ENCODE measurements at places on chromosomes 7 and 10. TPM values are rescaled to one million over a fixed set of nuclear protein-coding genes. Genes with fewer than 3 reads are reported as not detected.
A peak's percentile ranks its signal among the peaks of the same experiment; 100 is the strongest.

DNA sequence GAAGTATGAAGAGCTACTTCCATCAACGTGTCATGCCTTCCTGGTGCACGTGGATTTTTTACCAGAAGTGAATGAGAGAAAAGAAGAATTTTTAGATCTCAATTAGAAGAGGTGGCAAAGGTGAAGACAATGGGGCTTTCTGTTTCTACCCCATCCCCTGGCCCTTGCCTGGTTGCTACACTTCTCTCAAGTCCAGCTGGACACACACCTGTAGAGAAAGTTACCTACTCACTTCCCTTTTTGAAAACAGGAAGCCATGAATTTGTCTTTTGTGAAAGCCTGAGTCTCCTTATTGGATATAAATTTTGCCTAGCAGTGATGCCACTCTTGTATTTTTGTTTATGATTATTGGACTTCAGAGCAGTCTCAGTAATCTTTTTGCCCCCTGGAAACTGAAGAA lies 142.9 kb upstream of the AKR1E2 start:
- H3K27ac ChIP-seq, result no peak overlapping the region
- no peak for DNase-seq
- no peaks in the 10 kb centered on the region for H3K36me3 ChIP-seq
- peaks cover 9% of the 10 kb centered on the region for H3K4me1 ChIP-seq

DNA sequence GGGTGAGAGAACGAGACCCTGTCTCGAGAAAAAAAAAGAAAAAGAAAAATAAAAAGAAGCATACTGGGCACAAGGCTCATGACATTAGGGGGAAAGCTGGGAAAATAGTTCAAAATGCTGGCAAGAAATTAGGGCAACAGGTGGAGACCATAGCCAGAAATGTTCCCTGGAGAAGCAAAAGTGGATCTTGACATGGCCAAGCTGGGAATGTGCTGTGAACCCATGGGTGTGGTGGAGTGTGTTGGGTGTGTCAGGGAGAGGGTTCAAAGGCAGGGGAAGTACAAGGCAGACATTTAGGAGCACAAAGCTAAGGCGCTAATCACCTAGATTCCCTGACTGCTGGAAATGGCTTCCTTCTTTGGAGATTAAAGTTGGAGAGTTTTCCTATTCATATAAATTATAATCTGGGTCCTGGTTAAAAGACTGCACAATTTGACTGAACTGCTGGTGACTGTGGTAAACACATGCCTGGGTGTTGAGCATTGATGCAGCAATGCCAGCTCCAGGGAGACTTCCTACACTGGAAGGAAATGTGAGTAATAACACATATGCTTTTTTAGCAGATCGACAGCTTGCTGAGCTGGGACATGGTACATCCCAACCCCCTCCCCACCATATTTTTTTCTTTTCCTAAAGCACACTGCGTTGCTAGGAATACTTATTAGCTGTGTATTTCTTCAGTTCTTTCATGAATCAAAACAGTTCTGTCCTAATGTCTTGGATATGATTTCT lies 70.1 kb upstream of the ARHGAP21 start:
- no peaks in the 10 kb centered on the region for H3K27me3 ChIP-seq
- peak; percentile 47 for DNase-seq
- no peaks in the 10 kb centered on the region for H3K4me1 ChIP-seq
- H3K27ac ChIP-seq, result no peak overlapping the region
- H3K36me3 ChIP-seq, result no peaks in the 10 kb centered on the region
- no peak overlapping the region for H3K4me3 ChIP-seq

DNA sequence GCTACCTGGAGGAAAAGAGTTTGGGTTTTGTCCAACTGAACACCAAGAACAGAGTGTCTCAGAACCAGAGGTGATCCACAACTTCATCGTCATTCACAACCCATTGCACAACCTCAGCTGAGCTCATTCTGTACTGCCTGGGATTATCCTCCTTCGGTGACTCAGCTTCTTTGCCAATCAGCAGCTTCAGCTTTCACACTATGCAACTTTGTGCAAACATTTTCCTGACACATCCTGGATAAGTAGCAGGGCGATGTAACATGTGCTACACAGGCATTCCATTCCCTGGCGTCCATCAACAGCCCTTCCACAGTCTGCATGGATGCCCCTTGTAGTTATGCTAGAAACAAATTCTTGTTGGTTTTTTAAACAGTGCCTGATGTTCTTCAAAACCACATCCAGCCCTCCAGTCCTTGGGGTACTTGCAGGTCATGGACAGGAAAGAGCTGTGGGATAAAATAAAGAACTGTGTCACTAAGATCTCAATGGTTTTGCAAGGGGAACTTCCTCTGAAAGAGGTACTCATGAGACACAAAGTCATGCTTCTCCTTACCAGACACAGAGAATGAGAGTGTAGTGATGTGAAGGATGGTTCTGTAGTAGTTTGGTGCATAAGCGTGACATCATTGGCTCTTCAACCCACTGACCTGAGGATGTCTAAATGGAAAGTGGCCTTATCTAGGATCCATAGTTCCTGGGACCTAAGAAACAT lies 478.5 kb downstream of the KIF20B start:
- H3K4me1 ChIP-seq, result no peaks in the 10 kb centered on the region
- DNase-seq, result no peak
- H3K27me3 ChIP-seq, result no peaks in the 10 kb centered on the region
- no peak overlapping the region for H3K4me3 ChIP-seq

Gene FBXL13
- not detected for polyA plus RNA-seq

DNA sequence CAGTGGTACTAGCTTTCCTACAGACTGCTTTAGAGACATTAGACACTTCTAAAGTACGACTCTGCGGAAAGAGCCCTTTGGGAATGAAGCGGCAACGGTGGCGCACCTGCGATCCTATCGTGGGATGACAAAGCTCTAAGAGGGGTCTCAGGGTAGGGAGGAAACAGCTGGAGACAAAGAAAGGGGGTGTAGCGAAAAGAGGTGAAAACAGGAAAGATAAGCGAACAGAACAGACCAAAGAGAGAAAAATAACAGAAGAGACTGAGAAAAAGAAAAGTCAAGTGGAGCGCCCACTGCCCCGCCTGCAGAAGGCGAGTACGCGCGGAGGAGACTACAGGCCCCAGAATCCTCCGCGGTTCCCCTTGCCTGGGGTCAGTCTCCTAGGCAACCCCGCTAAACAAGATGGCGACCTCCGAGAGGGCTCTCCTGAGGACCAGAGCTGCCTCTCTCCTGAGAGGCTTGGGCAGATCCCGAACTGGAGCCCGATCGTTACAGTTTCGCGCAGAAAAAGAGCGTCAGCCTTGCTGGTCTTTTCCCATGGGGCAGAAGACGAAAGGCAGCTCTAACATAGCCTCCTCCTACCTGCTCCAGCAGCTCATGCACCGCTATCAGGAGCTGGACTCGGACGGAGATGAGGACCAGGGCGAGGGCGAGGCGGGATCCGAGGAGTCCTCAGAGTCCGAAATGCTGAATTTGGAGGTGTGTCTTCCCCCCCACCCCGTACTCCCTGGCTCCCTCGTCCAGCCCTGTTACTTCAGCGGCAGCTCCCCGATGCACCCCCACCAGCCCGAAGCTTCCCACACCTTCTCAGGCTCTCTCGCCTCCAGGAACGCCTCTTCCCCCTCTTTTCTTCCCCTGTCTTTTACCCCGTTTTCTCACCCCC lies at the start of gene LRGUK:
Gene LRGUK (plus strand): TSS at position 375 of the 883 bp plus-strand sequence. CDS start 28 bp downstream, at position 403.
- peak; percentile 89 for DNase-seq
- peaks cover 3% of the 10 kb centered on the region for H3K4me1 ChIP-seq
- no peak within 1 kb of the TSS for H3K27ac ChIP-seq
- peaks cover 4% of the 10 kb centered on the region for H3K27me3 ChIP-seq
- H3K36me3 ChIP-seq, result no peaks in the 10 kb centered on the region
- H3K4me3 ChIP-seq, result peak within 1 kb of the TSS; percentile 51

Gene TET1
- not detected for polyA plus RNA-seq

Gene SLC29A3
- polyA plus RNA-seq, result 1.1 TPM

DNA sequence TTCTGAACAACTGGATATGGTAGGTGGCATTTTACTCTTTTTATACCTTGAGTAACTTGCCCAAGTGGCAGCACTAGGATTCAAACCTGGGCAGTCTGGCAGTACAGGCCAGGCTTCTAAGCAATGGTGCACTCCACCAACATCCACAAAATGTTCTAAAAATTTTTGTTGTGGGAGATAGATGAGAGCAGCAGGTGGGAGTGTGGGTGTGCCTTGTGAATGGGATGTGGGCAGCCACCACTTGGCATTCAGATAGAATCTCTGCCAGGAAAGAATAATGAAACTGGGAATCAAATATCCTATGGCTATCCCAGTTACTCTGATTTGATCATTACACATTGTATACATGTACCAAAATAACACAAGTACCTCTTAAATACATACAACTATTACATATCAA lies 810.7 kb downstream of the MAGI2 start:
- H3K4me1 ChIP-seq, result no peaks in the 10 kb centered on the region
- H3K36me3 ChIP-seq, result no peaks in the 10 kb centered on the region
- no peak for DNase-seq
- no peaks in the 10 kb centered on the region for H3K27me3 ChIP-seq
- no peak overlapping the region for H3K27ac ChIP-seq

Gene ANKRD61
- polyA plus RNA-seq, result 2.6 TPM

Gene MYL7
- not detected for polyA plus RNA-seq

DNA sequence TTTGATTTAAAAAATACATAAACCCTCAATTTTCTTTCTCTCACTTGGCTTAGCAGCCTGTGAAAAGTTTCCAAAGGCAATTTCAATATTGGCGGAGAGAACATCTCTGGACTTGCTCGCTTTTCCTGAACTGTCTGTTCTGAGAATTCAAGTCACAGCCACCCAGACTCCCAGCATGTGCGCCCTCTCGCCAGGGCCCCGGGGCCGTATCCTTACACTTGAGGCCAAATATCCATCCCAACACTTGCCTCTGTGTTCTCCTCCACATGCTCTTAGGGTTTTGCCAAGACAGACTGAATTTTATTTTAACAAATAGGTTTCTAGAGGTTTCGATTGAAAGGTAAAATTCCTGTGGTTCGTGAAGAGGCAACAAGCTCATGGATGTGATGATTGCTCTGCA lies 111.5 kb upstream of the GPR26 start:
- H3K27ac ChIP-seq, result no peak overlapping the region
- no peak for DNase-seq
- no peaks in the 10 kb centered on the region for H3K27me3 ChIP-seq

Gene PODXL
- polyA plus RNA-seq, result 15.0 TPM

Gene MLXIPL
- polyA plus RNA-seq, result 138 TPM

Gene MALRD1
- 201 TPM for polyA plus RNA-seq

- peaks cover 25% of the 10 kb centered on the region for H3K36me3 ChIP-seq
- H3K4me3 ChIP-seq, result no peak overlapping the region
- no peak overlapping the region for H3K27ac ChIP-seq
- no peak for DNase-seq
- peaks cover 8% of the 10 kb centered on the region for H3K4me1 ChIP-seq
- no peaks in the 10 kb centered on the region for H3K27me3 ChIP-seq
Measured at GRCh38 chr10:13105184-13105583, 5.2 kb downstream of the OPTN start.

DNA sequence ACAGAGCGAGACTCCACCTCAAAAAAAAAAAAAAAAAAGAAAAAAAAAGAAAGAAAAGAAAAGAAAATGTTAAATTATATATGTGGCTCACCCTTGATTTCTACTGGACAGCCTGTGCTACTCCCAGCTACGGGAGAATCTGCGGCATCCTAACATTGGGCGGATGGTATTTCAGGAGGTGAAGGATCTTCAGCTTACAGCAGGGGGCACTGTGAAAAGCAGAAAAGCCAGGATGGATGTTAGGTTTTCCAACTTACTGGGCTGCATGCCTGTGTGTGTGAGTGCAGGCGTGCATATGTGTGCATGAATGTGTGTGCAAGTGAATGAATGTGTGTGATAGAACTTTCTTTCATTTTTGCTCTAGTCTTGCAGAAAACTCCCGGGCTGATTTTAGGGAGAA lies 1066.5 kb downstream of the TYW1 start:
- peak; percentile 2 for DNase-seq
- no peaks in the 10 kb centered on the region for H3K27me3 ChIP-seq
- no peak overlapping the region for H3K4me3 ChIP-seq
- no peaks in the 10 kb centered on the region for H3K36me3 ChIP-seq
- H3K27ac ChIP-seq, result no peak overlapping the region
- H3K4me1 ChIP-seq, result no peaks in the 10 kb centered on the region

GRCh38 chr10:22702348-22702747 lies 12.0 kb downstream of the PIP4K2A start:
- peaks cover 12% of the 10 kb centered on the region for H3K4me1 ChIP-seq
- no peaks in the 10 kb centered on the region for H3K27me3 ChIP-seq
- DNase-seq, result no peak
- no peaks in the 10 kb centered on the region for H3K36me3 ChIP-seq

- peaks cover 4% of the 10 kb centered on the region for H3K4me1 ChIP-seq
- no peak overlapping the region for H3K4me3 ChIP-seq
- H3K27ac ChIP-seq, result no peak overlapping the region
- H3K36me3 ChIP-seq, result no peaks in the 10 kb centered on the region
- H3K27me3 ChIP-seq, result no peaks in the 10 kb centered on the region
- no peak for DNase-seq
Measured at GRCh38 chr7:55576753-55577152, 4.5 kb upstream of the VOPP1 start.

Gene PON3
- polyA plus RNA-seq, result 15.6 TPM

Gene ENTPD1
- 5.1 TPM for polyA plus RNA-seq

DNA sequence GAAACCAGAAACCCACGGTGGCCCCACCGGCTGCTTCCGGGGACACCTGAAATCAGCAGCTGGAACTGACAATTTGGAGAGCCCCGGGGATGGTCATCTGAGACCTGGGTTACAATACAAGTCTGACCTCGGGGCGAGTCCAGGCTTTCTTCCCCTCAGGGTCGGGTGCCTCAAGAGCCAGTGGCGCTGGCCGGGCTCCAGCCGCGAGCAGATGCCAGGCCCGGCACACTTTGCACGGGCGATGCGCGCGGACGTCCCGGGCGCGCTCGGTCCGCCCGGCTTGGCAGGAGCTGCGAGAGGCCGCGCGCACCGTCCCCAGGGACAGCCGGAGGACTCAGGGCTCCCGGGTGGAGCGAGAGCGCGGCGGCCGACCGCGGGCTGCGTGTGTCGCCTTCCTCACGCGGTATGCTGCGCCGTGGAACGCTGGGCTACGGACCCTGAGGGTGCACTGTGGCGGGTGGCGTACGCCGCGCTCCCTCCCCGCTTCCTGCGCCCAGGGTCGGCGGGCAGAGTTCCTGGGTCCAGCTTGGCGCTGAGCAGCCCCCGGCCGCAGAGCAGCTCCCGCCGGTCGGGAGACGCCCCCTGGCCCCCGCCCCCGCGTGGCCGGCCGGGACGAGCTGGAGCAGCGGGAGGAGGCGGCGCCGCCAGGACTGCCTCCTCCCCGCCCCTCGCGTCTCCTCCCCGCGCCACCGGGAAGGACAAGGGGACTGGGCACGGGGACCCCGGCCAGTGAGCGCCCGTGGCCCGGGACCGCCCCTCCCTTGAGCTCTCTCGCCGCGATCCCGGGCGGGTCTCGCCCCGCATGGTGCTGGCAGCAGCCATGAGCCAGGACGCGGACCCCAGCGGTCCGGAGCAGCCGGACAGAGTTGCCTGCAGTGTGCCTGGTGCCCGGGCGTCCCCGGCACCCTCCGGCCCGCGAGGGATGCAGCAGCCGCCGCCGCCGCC lies at the start of gene RBM20:
Gene RBM20 (plus strand): TSS at position 684 of the 945 bp plus-strand sequence. CDS start 119 bp downstream, at position 803.
- peaks cover 12% of the 10 kb centered on the region for H3K4me1 ChIP-seq
- peak within 1 kb of the TSS; percentile 52 for H3K4me3 ChIP-seq
- no peak for DNase-seq
- no peaks in the 10 kb centered on the region for H3K36me3 ChIP-seq
- peaks cover 27% of the 10 kb centered on the region for H3K27me3 ChIP-seq
- no peak within 1 kb of the TSS for H3K27ac ChIP-seq

GRCh38 chr7:22890773-22891172 lies 68.1 kb upstream of the TOMM7 start:
- no peak for DNase-seq
- no peaks in the 10 kb centered on the region for H3K36me3 ChIP-seq
- no peak overlapping the region for H3K4me3 ChIP-seq

Gene AKR1D1
- polyA plus RNA-seq, result 24.9 TPM

Gene VWDE
- not detected for polyA plus RNA-seq

- H3K27me3 ChIP-seq, result no peaks in the 10 kb centered on the region
- no peak overlapping the region for H3K4me3 ChIP-seq
- no peaks in the 10 kb centered on the region for H3K4me1 ChIP-seq
- no peak overlapping the region for H3K27ac ChIP-seq
Measured at GRCh38 chr10:89563861-89564478, 28.6 kb upstream of the SLC16A12 start.

Measured in small intestine (tissue), 16 donors.